NCI-H2171 (cell line): ENCODE measurements at places on chromosomes 2 and 18.

GRCh38 chr2:216404010-216404618 is 8.2 kb upstream of the SMARCAL1 start:
- no peak for DNase-seq

DNA sequence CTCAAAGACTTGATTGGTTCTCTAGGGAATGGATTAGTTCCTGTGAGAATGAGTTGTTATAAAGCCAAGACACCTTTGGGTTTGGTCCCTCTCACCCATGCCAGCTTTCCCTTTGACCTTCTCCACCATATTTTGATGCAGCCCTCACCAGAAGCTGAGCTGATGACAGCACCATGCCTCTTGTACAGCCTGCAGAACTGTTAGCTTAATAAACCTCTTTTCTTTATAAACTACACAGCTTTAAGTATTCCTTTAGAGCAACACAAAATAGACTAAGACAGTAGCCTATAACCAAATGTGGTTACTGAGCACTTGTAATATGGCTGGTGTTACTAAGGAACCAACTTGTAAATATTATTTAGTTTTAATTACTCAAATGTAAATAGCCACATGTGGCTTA is 55.1 kb downstream of the BAZ2B start:
- DNase-seq, result no peak

DNA sequence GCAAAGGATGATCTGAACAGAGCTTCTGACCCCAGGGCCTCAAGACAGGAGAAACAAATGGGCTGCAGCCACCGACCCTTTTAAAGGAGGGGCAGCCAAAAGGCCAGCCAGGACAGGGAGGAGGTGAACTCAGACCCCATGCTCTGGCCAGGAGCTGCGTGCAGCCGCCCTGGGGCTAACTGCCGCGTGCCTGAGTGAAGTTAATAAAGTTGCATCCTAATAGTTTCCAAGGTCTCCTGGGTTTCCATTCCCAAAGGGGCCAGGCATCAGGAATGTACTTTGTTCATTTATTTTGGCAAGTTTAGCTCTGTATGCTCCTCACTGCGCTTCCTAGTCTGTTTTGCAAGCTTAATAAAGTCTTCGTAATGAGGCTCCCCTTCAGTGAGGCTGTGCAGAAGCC is 60.7 kb downstream of the EN1 start:
- no peak for DNase-seq

DNA sequence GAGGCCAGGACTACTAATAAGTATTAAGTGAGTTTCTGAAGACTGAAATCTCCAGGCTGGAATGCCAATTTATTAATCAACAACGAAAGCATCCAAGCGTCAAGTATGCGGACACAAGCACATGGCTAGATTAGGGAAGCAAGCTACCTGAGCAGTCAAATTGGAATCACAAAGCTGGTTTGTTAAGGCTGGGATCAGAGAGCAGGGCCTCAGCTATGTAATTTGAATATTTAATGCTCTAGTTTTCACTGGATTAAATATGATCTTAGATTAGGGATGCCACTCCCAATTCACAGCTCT is 5.7 kb downstream of the CCL20 start:
- DNase-seq, result no peak

GRCh38 chr18:23711426-23711825 is 22.2 kb downstream of the LAMA3 start:
- no peak for DNase-seq

GRCh38 chr2:18930971-18931370 is 341.6 kb upstream of the NT5C1B start:
- DNase-seq, result no peak

DNA sequence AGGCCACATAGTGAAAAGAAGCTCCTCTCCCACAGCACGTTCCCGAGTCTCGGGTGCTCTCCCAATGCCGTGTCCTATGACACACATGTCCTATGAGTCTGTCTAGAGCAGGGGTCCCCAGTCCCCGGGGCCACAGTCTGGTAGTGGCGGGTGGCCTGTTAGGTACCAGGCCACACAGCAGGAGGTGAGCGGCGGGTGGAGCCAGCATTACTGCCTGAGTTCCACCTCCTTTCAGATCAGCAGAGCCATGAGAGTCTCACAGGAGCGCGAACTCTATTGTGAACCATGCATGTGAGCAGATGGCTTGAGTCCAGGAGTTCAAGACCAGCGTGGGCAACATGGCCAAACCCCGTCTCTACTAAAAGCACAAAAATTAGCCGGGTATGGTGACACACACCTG is 112.6 kb downstream of the ZBTB7C start:
- DNase-seq, result no peak

DNA sequence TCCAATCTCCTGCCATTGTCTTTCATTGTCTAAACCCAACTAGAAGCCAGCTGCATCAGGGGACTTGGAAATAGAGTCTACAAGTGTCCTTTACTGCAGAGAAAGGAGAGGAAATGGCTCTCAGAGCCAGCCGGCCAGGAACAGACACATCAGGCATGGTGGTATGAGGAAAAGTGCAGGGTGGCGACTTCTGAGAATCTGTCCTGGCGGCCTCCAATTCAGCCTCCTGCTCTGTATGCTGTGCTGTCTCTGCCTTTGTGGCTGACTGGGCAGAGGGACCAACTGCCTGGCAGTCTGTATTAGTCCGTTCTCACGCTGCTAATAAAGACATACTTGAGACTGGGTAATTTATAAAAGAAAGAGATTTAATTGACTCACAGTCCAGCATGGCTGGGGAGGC is 36.8 kb upstream of the AQP4 start:
- no peak for DNase-seq

- DNase-seq, result no peak
These were observed 202.7 kb downstream of the CYP26B1 start for GRCh38 chr2:71944806-71945602.

DNA sequence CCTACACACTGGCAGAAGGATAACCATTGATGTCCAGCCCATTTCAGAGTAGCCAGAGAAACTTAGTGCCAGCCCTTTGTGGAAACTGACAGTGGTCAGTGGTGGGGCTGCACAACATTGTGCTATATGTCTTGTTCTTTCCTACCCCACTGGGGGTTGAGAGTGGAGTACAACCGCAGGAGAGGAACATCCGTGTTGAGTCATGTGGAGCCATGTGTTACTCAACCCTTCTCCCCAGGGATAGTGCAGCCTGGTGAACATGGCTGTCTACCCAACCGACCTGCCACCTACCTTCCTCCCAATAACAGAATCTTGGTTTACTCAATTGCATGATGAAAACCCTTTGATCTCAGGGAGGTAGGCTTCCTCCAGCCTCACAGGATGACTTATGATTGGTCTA is 65.3 kb upstream of the MAPK4 start:
- no peak for DNase-seq

GRCh38 chr18:8681196-8681595 is 24.2 kb upstream of the MTCL1 start:
- no peak for DNase-seq

- DNase-seq, result no peak
These were observed 108.4 kb upstream of the ITGB6 start for GRCh38 chr2:160308476-160308875.

- no peak for DNase-seq
These were observed 61.5 kb downstream of the EPAS1 start for GRCh38 chr2:46358713-46359112.

DNA sequence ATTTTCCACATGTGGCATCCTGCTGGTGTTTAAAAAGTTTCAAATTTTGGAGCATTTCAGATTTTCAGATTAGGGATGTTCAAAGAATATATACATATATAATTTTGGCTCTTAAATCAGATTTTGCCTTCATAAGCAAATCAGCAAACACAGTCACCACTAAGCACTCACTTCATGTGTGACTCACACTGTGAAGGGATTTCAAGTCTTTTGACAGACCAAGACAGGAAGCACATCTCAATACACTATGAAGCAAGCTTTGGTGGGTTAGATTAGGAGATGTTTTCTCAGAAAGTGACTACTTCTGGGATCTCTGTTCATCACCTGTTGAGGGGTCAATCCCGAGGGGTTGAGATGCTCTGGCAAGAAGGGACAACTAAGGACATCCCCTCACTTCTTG is 227.8 kb upstream of the RBBP8 start:
- DNase-seq, result no peak

GRCh38 chr2:239977111-239977510 is 48.0 kb downstream of the NDUFA10 start:
- DNase-seq, result no peak

DNA sequence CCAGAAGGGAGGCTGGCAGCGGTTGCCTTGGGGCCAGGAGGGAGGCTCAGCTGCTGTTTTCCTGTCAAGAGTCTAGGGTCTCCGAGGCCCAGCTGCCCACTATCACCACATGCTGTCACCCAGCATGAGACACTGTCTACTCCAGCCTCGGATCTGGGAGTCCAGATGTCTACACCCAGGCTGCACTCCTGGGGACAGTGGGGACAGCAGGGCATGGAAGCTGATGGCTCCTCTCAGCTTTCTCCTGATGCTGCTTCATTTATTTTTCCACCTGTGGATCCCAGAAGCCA is 134.0 kb downstream of the PTGR3 start:
- DNase-seq, result no peak

- no peak for DNase-seq
These were observed 43.9 kb upstream of the RAB11FIP5 start for GRCh38 chr2:73156539-73157124.

DNA sequence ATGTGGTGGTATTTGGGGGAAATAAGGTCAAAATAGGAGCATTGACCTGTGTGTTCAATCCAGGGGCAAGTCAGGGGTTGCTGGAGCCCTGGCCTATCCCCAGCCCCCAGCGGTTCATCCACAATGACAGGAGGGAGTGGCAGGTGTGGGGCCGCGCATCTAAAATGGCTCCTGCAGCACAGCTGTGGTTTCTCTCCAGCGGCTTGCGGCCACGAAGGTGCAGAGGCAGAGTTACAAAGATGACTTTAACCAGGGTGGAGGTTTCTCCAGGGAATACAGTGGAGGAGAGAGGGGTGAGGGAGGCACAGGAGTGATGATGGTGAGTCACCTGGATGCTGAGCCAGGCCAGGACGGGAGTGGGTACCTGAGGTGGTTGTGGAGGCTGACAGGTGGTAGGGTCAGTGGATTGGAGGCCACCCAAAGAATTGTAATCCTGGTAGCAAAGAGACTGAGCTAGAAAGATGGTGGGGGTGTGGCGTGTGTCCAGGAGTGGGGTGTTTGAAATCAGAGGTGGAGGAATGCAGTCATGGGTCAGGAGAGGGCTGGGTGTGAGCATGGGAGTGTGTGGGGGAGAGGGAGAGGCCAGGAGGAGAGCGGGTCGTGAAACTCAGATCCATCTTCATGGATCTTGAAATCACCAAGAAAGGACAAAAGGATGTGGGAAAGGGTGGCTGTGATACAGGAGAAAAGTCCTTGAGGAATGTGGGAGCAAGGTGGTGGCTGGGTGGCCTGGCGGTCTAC is 83.2 kb downstream of the CTIF start:
- no peak for DNase-seq

DNA sequence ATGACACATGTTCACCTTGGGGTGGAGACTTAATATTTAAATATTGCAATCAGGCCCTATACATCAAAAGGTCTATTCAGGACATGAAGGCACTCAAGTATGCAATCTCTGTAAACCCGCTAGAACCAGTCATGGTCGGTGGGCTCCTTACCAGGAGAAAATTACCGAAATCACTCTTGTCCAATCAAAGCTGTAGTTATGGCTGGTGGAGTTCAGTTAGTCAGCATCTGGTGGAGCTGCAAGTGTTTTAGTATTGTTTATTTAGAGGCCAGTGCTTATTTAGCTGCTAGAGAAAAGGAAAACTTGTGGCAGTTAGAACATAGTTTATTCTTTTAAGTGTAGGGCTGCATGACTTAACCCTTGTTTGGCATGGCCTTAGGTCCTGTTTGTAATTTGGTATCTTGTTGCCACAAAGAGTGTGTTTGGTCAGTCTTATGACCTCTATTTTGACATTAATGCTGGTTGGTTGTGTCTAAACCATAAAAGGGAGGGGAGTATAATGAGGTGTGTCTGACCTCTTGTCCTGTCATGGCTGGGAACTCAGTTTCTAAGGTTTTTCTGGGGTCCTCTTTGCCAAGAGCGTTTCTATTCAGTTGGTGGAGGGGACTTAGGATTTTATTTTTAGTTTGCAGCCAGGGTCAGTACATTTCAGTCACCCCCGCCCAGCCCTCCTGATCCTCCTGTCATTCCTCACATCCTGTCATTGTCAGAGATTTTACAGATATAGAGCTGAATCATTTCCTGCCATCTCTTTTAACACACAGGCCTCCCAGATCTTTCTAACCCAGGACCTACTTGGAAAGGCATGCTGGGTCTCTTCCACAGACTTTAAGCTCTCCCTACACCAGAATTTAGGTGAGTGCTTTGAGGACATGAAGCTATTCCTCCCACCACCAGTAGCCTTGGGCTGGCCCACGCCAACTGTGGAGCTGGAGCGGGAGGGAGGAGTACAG is 108.1 kb downstream of the XRCC5 start:
- no peak for DNase-seq

DNA sequence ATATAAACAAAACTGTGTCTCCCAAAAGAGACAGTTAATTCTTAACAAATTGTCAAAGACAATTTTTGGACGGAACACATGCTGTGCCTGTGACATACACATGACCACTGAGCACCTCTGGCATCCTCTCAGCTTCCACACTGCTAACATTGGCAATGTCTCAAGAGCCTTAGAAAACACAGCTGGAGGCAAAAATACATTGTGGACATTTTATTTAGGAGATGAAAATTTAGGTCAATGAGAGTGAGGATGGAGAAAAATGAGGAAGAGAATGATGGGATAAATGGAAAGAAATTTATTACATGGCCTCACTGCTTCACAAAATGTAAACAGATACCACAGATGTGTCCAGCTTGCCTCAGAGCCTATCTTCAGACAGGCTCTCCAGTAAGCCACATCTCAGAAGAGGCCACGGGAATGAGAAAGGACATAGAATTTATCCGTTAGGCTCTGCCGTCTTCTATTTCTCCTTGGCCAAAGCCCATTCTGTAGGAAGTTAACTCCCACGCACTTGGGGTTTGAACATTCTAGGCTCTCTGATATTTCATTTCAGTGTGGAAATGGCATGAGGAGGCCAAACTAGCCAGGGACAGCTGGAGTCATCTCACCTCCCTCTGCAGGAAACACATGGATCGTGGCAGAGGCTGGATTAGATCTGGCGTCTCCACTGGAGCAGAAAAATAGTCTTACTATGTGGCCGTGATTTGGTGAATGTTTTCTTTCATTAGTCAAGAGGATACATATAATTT is 519.4 kb upstream of the DSEL start:
- no peak for DNase-seq

DNA sequence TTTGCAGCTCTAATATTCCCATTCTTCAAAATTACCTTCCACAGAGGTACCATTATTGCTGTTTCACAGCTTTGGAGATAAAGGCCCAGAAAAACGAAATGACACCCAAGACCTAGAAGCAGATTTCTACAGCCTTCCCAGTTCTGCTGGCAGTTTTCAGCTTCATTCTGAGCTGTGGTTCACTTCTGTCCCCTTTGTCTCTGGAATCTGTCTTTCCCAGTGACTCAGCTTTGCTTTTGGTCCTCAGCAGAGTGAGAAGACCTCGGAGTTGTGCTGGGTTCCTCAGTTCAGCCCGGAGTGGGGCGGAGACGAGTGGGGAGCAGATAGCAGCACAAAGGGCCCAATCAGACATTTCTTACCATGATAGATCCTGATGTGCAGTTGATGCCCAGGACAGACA is 180.7 kb upstream of the CXCR4 start:
- DNase-seq, result no peak
